Fibroblast of lung (primary cell): ENCODE measurements at places on chromosomes 13 and 19.
A peak's percentile ranks its signal among the peaks of the same experiment; 100 is the strongest.

- DNase-seq: peak; percentile 76
Measured at GRCh38 chr19:46618670-46619231, 6.1 kb downstream of the PTGIR start.

- DNase-seq: peak; percentile 38
Measured at GRCh38 chr13:94860981-94861407, 148.6 kb upstream of the SOX21 start.

GRCh38 chr13:49454388-49455006, 10.4 kb downstream of the SETDB2 start:
- peak; percentile 68 for DNase-seq

DNA sequence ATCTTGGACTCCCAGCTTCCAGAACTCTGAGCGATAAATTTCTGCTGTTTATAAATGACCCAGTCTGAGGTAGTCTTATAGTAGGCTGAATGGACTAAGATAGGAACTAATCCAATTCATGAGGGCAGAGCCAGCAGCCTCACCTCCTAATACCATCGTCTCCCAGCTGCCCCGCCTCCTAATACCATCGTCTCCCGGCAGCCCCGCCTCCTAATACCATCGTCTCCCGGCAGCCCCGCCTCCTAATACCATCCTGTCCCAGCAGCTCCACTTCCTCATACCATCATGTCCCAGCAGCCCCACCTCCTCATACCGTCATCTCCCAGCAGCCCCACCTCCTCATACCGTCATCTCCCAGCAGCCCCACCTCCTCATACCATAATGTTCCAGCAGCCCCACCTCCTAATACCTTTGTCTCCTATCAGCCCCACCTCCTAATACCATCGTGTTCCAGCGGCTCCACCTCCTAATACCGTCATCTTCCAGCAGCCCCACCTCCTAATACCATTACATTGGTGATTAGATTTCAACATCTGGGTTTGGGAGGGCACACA, 2.4 kb upstream of the ARGLU1 start:
- peak; percentile 78 for DNase-seq

- no peak for DNase-seq
Measured at GRCh38 chr13:111859354-111860230, 207.4 kb upstream of the SOX1 start.

DNA sequence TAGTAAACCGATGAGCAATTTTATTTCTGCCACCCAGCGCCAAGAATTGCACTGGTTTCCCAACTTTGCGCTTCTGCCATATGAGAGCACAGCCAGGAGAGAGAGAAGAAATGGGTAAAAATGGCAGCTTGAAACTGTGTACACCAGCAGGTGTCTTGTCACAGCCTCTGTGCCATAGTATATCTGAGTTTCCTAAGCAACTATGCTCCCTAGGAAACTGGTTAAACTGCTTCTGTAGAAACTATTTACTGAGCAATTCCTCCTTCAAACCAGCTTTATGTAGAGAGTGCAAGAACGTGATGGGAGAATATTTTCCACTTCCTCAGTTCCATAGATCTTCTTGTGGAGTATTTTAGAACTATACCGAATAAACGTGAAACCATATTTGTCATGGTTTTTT, 1361.3 kb downstream of the PCDH9 start:
- DNase-seq: no peak

DNA sequence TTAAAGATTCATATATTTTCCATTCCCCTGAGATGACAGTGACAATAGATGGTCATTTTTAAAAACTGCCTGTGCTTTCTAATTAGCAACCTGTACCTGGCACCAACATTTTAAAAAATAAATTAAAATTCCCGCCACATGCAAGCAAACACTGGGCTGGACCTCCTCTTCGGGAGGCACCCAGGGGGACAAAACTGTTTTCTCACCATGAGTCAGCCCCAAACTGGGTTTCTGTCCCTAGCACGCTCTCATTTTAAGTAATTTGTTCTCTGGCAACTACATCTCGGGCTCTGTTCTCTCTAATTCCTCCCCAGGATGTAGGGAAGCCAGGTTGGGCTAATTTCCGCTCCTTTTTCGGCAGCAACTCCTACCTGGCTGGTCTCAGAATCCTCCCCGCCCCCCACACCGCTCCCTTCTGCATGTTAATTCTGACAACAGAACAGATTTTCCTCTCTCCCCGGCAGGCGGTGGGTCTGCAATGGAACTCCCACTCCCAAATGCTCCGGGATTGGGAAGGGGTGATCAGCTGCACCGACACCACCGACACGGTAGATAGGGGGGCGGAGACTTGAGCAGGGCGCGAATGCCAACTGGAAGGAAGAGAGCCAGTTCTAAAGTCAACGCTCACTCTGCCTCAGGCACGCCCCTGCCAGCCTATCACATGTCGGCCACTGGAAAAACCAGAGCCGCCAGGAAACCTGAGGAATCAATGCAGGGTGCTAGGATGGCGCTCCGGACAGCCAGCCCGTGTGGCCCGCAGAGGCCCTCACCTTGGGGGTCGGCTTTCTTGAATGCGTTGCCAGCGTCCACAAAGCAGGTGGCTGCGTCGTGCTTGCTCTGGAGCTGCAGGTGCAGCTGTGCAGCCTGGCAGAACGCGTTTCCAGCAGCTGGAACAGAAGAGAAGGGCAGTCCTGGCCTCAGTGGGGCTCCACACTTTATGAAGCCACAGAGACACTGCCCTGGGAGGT, 14.7 kb downstream of the NAPA start:
- DNase-seq: no peak
